ENCODE measurements at places on chromosomes 12 and 14. TPM values are rescaled to one million over a fixed set of nuclear protein-coding genes. Genes with fewer than 3 reads are reported as not detected.

DNA sequence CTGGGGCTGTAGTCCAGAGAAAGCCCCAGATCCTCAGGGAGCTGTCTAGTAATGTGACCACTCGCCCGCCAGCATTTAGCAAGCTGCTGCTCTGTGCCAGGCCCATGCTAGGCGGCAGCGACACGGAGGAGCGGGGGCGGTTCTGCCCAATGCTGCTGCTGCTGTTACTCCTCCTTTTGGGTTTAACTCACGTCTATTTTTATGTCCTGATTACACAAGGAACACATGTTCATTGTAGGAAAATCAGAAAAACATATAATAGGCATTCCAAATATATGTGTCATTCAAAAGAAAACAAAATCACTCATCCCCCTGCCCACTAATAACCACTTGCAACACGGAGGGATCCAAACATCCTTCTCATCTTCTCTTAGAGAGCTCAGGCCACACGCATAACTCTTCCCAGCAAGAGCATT lies 30.4 kb downstream of the CCDC92 start:
- no peak for DNase-seq

DNA sequence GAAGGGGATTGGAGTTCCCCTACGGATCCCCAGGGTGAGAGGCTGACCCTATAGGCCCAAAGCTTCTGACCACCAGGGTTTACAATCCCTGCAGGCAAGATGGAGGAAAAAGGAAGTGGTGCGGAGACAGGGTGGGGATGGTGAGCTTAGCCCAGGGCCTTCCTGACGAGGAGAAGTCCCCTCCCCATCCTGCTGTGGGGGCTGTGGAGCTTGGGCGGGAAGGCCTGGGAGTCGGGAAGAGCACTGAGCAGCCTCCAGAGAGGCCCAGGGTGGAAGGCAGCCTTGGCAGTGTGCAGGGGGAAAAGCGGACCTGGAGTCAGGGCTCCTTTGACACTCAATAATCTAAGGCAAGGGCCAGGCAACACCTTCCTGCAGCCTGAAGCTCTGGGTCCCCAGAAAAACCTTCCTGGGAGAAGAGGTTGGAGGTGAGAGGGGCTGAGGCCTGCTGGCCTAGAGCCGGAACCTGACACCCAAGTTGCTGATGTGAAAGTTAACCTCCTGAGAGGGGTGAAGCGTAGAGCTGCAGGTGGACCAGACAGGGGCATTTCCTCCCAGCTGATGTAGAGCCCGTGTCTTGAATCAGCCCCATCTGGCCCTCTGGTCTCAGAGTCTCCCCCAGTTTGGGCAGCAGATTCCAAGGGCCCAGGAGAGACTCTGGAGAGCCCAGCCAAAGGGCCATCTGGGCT lies 6.0 kb downstream of the HDAC7 start:
- no peak for DNase-seq

DNA sequence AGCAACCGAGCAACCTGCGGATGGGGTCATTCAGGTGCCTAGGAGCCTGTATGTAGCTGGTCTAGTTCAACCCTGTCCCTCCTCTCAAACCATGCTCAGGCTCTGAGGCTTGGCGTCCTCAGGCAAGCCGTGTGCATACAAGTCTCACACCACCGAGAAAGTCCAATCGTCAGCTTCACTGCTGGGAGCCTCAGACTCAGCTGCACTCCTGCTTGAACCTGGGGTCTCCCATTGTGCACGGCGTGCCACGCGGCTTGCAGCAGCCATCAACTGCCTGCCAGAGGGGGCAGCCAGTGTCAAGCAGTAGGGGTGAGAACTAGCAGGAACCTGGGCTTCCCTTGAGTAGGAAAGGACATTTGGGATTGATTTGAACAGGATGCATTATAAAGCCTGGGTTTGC lies 1064.6 kb downstream of the BCL11B start:
- DNase-seq, result no peak

DNA sequence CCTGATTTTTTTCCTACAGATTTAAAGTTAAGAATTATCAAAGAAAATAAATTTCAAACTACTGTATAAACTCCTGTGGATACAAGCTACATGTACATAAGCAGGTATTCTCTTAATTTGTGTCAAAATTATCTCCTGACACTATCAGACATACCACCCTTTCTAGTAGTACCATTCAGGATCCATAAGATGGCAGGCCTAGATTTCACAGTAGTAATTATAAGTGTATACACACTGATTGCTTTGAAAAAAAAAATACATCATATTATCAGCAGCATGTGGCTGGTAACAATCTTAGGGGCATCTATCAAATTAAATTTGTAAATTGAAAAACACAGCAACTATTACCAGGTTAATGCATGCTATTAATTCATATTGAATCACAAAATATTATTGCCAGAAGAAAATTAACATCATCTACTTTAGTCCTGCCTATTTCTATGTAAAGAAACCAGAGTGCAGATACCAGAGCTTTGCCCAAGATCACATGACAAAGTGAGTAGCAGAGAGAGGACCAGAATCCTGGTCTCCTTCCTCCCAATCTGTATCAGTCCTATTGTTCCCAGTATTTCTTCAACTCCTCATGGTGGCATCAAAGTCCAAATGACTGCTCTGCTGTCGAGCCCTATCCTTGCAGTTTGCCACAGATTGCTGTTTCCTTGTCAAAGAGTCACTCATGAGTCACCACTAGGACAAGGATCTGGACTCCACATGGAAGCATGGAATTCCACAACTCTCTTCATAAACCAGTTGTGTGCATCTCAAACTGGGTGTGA lies 27.7 kb upstream of the CALM1 start:
- no peak for DNase-seq

GRCh38 chr12:109770861-109771670 lies 57.4 kb downstream of the FAM222A start:
- no peak for DNase-seq

DNA sequence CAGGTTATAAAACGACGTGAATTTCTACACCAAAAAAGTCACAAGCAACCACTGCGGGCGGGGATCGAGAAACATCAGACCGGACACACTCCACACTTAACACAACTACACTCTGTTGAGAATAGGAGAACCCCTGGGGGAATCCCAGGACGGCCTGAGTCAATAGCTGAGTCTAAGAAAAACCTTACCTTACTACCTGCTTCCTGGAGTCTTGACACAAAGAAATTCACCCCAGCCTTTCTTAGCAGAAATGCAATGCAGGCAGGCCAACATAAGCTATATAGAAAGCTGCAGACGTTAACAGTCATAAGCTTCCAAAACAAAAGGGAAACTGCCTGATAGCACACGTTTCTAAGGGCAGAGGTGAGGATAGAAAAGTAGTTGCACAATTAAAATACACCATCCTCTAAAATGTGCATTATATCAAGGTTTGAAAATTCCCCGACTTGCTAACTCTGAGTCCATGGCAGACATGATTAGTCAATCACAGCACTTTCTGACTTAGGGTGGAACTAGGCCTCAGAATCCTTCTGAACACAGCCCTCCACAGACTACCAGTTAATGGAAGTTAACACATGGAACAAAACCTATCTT lies 68.0 kb downstream of the CCDC88C start:
- peak; percentile 58 for DNase-seq

- no peak for DNase-seq
Observed at GRCh38 chr12:119634743-119635142, 33.2 kb upstream of the PRKAB1 start.

MYL2 gene
- total RNA-seq, result not detected

GRCh38 chr12:132182711-132183365 lies 38.6 kb downstream of the NOC4L start:
- no peak for DNase-seq

DNA sequence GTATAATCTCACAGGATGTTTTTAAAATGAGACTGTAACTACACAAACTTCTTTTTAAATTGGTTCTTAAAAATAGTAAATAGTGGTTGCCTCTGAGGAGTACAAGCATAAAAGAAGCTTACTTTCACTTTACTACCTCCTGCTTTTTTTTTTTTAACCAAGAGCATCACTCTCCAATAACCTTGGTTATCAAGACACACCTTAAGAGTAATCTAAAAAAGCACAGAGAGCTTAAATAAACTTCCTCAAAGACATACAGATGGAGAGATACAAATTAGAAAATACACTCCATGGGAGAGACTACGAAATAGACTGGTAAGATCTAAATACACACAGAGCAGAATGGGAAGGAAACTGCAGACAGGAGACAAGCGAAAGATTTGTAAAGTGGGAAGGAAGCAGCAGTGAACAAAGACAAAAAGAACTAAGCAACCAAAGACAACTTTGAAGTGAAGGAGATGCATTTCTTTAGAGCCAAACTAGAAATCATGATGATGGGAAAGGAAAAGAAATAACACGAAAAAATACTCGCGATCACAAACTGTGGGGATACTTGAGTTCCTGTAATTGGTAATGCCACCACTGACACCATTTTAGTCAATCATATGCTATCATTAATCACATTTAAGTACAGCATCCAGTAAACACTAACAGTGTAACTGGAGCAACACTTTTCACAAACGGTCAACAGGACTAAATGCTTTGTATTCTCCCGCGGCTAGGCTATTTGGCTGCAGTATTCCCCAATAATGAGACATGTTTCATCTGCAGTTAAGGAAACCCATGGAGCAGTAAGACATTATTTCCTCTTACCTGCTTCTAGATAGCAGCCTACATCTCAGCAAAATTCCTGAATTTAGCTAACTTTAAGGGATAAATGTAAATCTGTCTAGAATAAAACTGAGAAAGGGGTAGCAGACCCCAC lies 8.2 kb downstream of the SINHCAF start:
- DNase-seq, result no peak

PARP11 gene
- 3.7 TPM for total RNA-seq

DNA sequence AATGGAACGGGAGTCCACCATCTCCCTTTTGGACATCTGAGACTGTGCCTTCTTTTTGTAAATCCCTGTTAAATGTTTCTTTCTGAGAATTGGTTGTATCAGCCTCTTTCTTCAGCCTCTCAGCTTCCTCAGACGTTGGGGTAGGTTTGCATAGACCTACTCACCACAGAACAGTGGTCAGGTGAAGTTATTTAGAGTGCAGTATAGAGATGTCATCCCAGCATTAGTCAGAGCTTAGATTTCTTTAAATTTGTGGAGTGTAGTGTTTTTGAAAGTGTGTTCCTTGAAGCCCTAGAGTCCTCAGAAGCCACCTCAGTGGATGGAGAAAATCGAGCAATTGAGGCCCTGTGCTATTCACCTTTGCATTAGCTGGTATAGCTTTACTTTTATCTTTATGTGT lies 8.9 kb upstream of the EEA1 start:
- no peak for DNase-seq

GRCh38 chr12:122076743-122077495 lies 1.6 kb upstream of the MLXIP start:
- no peak for DNase-seq

LTBR gene
- total RNA-seq, result 167 TPM

P2RX7 gene
- not detected for total RNA-seq

NGB gene
- not detected for total RNA-seq

DNA sequence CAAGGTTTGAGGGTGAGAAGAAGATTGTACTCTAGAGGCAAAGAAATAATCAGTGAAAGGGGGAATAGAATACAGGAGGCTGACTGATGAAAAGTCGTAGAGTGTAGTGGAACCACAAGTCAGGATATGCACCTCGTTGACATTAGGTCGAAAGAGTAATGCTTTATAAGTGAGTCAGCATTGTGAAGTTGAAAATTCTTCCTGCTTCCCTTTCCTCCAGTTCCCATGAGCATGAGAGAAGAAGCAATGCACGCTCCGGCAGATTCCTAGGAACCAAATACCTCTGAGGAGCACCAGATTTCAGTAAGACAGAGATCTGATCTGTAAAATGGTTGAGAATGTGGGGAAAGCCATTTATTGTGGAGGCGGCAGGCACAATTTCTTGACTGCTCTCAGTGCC lies 16.5 kb downstream of the CCER1 start:
- DNase-seq, result peak; percentile 25

OR4K1 gene
- total RNA-seq, result not detected

EMC9 gene
- total RNA-seq, result 39.2 TPM

SAV1 gene
- 62.2 TPM for total RNA-seq

DNA sequence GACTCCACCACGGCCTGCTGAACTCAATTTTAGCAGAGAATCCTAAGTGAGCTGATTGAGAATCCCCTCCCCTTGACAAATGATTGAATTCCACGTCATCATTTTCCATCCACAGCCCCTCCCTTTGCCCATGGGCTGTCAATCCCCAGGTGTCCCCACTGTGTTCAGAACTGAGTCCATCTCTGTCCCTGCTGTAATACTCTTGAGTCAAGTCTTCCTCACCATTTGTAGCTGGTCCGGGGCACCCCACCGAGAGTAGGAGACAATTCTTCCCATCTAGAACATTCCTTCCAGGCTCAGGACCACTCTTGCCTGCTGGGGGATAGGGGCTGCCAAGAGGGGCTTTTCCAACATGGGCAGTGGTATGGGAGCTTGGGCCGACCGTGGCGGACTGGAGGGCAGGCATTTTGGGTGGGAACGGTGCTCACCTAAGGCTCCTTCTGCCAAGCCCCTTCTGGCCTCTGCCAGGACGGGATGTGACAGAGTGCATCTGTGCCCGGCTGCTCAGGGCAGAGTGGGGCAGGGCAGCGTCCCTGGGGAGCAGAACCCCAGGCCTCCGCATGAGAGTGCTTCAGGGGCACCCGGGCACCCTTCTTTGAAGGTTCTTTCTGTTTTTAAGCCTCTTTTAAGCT lies 218.1 kb upstream of the RTL1 start:
- no peak for DNase-seq

- DNase-seq, result no peak
Observed at GRCh38 chr12:109512608-109513007, 35.2 kb downstream of the UBE3B start.

GRCh38 chr12:121511916-121512315 lies 68.9 kb downstream of the KDM2B start:
- DNase-seq, result no peak

PPP4R4 gene
- total RNA-seq, result 0.10 TPM

PMEL gene
- total RNA-seq, result 2.1 TPM

- no peak for DNase-seq
Observed at GRCh38 chr12:132909030-132909368, 21.6 kb upstream of the CHFR start.

DNA sequence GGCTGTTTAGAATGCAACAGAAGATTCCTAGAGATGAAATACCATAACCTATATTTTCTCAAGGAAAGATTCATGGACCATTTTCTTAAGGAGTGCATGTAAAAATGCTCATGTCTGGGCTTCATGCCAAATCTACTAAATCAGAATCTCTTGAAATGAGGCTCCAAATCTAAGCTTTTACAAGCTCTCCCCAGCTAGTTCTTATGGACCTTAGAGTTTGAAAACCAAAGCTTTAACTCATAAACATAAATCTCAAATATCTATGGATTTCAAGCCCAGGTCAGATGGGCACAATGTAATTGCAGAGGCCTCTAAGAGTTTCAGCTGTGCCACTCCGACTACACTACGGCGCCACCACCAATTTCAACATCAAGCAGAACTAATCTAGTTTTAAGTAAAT lies 117.3 kb upstream of the CAND1 start:
- no peak for DNase-seq

DNA sequence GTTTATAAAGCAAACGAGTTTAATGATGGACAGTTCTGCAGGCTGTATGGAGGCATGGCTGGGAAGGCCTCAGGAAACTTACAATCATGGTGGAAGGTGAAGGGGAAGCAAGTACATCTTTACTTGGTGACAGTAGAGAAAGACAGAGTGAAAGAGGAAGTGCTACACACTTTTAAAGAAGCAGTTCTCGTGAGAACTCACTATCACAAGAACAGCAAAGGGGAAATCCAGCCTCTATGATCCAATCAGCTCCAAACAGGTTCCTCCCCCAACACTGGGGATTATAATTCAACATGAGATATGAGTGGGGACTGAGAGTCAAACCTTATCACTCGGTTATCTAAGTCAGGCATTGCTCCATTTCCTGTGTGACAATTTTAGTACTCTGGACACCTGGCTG lies 189.9 kb upstream of the CNTN1 start:
- no peak for DNase-seq

All from Calu3 (cell line).